ENCODE measurements at places on chromosomes 6 and 20.

- no peak for DNase-seq
Observed at GRCh38 chr6:3751077-3751729, at the start of gene PXDC1. Gene PXDC1 (minus strand): TSS chr6:3751713. CDS start chr6:3751531, 182 bp downstream.

- no peak for DNase-seq
Observed at GRCh38 chr20:50565871-50566270, 55.7 kb downstream of the PTPN1 start.

- peak; percentile 54 for DNase-seq
Observed at GRCh38 chr20:24993337-24994185, 1.0 kb upstream of the APMAP start.

DNA sequence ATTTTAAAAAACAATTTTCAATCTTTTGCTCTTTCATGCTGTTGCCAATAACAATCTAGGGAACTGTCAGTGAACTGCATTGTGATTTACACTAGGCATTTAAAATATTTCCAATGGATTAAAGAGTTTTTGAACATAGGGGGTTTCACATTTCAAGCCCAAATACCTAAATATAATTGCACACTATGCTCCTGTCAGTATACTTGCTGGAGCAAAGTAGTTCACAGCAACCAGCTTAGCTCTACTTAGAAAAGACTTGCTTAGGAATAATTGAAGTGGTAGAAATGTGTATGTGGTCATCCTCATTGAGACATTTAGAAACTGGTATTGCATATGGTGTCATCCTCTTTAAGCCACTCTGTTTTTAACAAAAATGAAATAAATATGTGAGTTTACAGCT is 41.7 kb upstream of the REV3L start:
- DNase-seq = no peak

GRCh38 chr20:53276143-53276542 is 304.0 kb downstream of the TSHZ2 start:
- DNase-seq = peak; percentile 58

GRCh38 chr20:36672991-36673390 is 27.0 kb upstream of the SLA2 start:
- DNase-seq = no peak
